Urinary bladder (tissue), 4 donors: ENCODE measurements at places on chromosomes 4 and X. TPM values are rescaled to one million over a fixed set of nuclear protein-coding genes. Genes with fewer than 3 reads are reported as not detected.

The SMR3B gene
- total RNA-seq: not detected

The NHSL2 gene
- total RNA-seq: 14.4 TPM

The EPGN gene
- not detected for total RNA-seq

The ANAPC4 gene
- 70.8 TPM for total RNA-seq

The ITGB1BP2 gene
- total RNA-seq: 19.6 TPM

The ZCCHC12 gene
- 1.9 TPM for total RNA-seq

The STARD8 gene
- 6.5 TPM for total RNA-seq

The PCDH10 gene
- total RNA-seq: 18.5 TPM

The TAF7L gene
- 0.26 TPM for total RNA-seq

The UTP14A gene
- 11.0 TPM for total RNA-seq

The ARHGAP24 gene
- total RNA-seq: 81.0 TPM

The HHIP gene
- 38.5 TPM for total RNA-seq

The MGAT4D gene
- not detected for total RNA-seq

The NPY5R gene
- 0.53 TPM for total RNA-seq

The GC gene
- total RNA-seq: not detected

The DOCK11 gene
- total RNA-seq: 50.4 TPM

The RAB40A gene
- 1.7 TPM for total RNA-seq

The GNL3L gene
- total RNA-seq: 21.9 TPM

The ADH7 gene
- total RNA-seq: not detected

The TRMT2B gene
- total RNA-seq: 16.5 TPM

The SLC10A6 gene
- total RNA-seq: not detected

The GABRE gene
- 81.1 TPM for total RNA-seq

The UGT2B17 gene
- not detected for total RNA-seq

The GRIA2 gene
- total RNA-seq: 16.4 TPM

The GAGE12E gene
- total RNA-seq: not detected
